ENCODE measurements at places on chromosomes 7 and 10.

GRCh38 chr10:130513686-130514476 lies 377.7 kb downstream of the GLRX3 start:
- no peak for DNase-seq

GRCh38 chr7:83301416-83301815 lies 138.7 kb upstream of the PCLO start:
- DNase-seq = no peak

GRCh38 chr10:124728071-124728829 lies 15.9 kb downstream of the FAM53B start:
- no peak for DNase-seq

GRCh38 chr10:97355571-97355975 lies 21.0 kb upstream of the FRAT2 start:
- DNase-seq = no peak

- no peak for DNase-seq
Observed at GRCh38 chr7:42106562-42106961, 130.4 kb downstream of the GLI3 start.

GRCh38 chr7:37290731-37291130 lies 157.9 kb downstream of the ELMO1 start:
- DNase-seq = no peak

DNA sequence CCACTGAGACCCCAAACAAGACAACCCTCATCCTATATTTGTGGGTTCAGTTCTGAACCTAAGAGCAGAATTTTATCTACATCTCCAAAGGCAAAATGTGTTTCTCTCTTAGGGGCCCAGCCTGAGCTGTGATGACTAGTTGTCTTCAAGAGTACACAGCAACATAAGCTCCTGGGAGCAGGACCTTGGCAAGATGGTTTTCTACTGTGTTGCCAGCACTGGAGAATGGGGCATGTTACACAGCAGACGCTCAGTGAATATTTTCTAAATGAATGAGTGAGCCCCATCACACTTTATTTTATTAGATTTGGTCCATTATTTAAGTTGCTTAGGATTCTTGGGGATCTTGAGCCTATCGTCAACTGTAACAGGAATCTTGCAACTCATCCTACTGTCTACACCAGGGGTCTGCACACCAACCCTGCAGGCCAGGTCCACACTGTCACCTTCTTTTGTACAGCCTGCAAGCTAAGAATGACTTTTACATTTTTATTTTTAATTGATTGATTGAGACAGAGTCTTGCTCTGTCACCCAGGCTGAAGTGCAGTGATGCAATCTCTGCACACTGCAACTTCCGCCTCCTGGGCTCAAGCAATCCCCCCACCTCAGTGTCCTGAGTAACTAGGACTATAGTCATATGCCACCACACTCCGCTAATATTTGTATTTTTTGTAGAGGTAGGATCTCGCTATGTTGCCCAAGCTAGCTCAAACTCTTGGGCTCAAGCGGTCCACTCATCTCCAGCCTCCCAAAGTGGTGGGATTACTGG lies 347.1 kb downstream of the FGFR2 start:
- DNase-seq = no peak
